ENCODE measurements at places on chromosomes 5 and 9.

GRCh38 chr5:170559296-170559695, 55.5 kb downstream of the KCNIP1 start:
- DNase-seq, result no peak

DNA sequence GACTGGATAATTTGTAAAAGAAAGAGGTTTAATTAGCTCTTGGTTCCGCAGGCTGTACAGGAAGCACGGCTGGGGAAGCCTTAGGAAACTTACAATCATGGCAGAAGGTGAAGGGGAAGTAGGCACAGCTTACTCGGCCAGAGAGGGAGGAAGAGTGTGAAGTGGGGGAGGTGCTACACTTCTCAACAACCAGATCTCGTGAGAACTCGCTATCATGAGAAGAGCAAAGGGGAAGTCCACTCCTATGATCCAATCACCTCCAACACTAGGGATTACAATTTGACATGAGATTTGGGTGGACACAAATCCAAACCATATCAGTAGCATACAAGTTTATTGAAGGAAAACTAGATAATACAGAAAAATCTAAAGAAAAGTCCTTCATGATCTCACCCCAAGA, 39.9 kb downstream of the NEURL1B start:
- DNase-seq, result no peak

DNA sequence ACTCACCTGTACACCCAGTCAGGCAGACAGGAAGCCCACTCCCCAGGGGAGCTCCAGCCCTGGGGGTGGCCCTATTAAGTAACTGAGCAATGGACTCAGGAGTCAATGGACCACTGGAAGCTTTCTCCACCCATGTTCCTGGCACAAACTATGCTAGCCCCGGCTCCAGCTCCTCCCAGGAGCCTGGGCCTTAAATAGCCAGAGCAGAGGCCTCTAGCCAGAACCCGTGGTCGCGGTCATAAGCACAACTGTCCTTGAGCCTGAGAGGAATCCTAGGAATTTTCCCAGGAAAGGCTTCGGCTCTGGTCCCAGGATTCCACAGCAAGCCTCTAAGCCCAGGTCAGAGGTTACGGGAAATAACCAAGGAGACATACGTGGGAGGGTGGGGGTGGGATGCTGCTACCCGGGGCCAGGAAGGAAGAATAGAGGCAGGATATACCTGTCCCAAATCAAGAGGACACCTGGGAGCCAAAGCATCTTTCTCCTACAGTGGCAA, 5.5 kb downstream of the SEPTIN8 start:
- peak; percentile 17 for DNase-seq

DNA sequence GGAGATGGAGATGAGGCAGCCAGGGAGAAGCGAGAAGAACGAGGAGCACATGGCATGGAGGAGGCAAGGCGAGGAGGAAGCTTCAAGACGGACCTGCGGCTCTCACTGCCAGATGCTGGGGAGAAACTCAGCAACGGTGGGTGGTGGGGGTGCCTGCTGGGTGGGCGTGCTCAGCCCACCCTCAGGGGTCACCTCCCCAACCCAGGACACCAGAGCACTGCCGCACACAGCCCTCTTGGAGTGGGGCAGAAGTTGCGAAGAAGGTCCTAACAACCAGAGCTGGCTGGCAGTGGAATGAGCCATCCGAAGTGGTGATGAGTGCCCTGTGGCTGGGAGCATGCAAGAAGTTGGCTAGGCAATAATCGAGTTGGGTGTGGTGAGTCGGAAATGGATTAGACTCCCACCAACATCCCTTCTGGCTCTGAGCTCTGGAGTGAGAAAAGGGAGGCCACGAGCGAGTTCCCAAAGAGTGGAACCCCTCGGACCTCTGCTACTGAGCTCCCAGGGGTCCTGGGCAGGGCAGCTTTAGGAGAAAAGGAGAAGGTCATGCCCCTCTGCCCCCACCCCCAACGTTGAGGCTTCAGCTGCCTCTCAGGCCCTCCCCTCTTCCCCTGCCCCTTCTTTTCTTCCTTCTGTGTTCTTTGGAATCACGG, 212.7 kb upstream of the MVB12B start:
- DNase-seq, result no peak

Measured in A549 (cell line).